Stimulated activated CD8-positive, alpha-beta memory T cell treated with anti-CD3 and anti-CD28 coated beads, Interleukin-4, amount 100 ng/mL, for 1 hour (primary cell): ENCODE measurements at places on chromosomes 6 and 20.
A peak's percentile ranks its signal among the peaks of the same experiment; 100 is the strongest.

DNA sequence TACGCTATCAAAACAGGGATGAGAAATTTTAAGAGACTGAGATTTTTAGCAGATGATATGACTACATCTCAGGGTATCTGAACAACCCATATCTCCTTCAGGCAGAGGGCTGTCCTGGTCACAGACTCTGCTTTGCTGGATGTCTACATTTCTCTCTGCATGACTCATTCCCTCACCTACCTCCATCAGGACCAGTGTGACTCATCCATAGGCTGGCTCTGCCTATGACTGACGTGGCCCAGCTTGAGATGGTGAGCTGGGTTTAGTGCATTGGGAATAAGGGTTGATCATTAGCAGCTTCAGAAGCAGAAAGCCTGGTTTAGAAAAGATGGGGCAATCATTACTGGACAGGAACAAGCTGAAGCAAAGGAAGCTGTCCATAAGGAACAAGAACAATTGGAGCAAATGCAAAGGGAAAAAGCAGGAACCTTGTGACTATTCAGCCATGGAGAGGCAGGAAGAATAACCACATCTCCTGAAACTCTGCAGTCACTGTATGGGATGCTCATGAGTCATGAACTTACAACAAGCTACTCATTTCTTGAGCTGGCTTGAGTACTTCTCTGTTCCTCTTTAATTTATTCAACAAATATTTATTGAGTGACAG is 86.4 kb upstream of the CBLN4 start:
- DNase-seq, result no peak

DNA sequence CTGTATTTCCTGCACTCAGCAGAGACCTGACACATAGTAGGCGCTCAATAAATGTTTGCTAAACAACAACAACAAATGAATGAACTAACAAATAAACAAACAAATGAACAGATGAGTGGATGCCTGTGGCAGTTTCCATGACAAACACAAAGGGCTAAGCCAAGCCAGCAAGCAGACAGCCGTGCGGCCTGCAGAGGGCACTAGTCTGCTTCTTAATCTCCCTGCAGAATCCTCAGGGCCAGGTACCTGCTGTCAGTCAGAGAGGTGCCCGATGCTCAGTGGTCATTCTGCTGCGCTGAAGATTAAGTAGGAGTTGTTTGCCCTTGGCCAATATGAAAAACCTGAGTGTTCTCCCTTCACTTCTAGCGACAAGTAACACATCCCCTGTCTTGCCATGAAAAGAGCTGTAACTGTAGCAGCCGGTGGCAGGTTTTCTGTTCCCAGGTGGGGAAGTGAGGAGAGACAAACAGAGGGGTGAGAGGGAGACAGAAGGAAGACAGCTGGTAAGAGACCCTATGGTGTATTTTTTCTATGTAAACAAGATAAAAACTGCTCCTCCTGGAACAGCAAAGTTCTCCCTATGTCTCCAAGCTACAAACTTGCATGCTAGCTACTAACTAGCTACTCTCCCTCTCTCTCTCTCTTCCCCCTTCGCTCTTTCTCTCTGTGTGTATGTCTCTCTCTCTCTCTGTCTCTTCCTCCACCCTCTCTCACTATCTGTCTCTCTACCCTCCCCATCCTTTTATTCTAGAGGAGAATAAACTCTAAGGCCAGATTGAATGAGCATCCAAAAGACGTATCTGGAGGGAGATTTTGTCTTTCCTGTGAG is at the start of gene MC3R:
MC3R (plus strand) TSS at position 779 of the 829 bp plus-strand sequence. CDS start 112 bp downstream, outside the sequence.
- DNase-seq, result no peak

DNA sequence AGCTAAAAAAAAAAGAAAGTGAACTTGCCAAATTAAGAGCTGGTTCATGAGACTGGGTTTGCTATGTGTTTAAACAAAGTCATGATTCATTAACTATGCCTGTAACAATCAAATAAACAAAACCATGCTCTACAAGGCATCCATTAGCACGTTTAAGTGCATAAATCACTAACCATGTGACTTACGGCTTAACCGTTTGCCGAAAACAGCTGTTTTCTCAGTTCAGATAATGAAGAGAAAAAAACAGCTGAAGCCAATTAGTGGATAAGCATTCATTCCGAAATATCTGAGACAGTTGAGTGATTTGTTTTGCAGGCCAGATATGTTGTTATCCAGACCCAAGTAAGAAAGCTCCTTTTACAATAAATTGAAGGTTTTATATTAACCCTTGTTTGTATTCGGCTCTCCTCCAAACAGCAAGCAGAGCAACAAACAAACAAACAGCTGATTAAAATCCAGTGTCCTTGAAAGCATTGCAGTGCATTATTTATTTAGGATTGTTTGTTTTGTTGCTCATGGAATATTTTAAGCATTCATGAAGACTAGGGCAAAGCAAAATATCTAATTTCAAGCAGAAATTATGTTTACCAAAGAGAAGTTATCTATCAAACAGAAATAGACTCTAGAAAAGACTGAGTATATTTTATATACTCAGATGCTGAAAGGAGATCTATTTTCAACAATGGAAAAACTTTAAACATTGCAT is 343.5 kb downstream of the RFPL4B start:
- no peak for DNase-seq

DNA sequence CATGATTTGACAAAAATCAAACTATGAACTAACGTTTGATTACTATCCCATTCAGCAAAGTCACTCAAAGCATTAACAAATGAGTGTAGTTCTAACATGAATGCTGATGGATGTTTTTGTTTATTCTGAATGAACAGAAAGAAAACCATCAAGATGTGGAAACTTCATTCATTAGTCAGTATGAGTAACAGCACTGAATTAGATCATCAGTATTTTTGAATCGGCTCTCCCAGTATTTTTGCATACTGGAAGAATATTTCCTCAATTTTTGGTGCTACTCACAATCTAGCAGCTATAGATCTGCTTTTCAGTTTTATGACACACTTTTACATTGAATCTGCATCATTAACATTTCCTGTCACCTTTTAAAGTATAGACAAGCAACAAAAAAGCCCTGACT is 63.8 kb upstream of the CD83 start:
- DNase-seq, result no peak

DNA sequence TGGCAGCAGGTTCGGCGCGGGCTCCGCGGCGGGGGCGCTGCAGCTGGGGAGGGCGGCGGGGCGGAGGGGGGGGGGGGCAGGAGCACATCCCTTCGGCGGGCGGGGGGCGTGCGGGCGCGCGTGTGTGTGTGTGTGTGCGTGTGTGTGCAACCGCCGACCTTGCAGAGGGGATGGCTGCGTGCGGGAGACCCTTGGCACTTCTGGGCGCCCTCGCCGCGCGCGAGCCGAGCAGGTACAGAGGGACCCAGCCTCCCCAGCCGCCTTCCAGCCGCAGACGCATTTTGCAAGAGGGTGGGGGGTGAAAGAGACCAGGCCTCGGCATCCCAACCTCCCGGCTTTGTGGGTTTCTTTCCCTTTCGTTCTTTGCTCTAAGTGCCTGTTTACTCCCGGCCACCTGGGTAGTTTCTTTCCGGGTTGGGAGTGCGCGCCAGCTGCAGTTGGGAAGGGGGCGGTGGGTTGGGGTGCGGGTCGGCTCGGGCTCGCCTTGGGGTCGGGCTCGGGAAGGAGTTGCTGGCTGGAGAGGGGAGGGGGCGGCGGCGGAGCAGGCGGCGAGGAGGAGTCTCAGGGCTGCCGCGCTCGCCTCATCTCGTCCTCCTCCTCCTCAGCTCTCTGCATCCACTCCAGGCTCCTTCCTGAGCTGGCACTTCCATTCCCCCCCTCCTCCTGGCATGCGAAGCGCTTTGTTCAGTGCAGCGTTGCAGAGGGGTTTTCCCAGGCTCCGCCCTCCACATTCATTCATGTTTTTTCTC is 620 bp downstream of the HIVEP1 start:
- peak; percentile 39 for DNase-seq

GRCh38 chr6:45686841-45687569 is 309.3 kb upstream of the SUPT3H start:
- DNase-seq, result no peak

GRCh38 chr20:40008177-40008576 is 680.9 kb downstream of the MAFB start:
- DNase-seq, result no peak

DNA sequence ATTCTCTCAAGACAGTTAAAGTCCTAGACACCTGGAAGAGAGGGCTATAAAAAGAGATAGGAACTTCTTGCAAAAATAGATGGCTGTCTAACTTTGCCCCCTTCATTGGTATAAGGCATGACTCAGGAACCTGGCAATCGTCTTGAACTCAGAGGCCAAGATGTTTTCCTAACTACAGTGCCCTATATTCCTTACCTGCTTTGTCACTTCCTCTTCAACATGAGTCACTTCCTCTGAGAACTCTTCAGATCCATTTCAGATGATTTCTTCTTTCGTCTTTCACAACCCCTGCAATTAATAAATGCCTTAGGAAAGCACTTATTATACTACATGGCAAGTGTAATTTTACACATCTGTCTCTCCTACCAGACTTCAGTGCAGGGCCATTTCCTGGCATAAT is 83.5 kb downstream of the HAO1 start:
- DNase-seq, result no peak

DNA sequence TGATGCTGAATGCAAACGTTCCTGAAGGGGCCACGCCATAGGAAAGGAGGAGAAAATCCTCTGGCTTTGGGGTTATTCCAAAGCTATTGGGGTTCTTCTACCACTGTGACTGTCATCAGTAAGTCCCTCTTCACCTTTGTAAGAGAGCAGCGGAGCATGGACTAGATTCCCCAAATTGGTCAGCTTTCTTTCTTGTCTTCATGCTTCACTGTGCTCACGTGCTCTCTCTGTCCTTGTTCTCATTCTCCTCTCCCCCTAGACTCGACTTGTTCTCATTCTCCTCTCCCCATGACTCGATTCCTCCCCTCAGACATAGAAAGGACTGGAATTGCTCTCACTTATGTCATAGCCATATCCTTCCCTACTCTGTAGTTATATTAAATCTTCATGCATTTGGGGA is 54.8 kb upstream of the ADGRG6 start:
- no peak for DNase-seq

GRCh38 chr6:45690846-45691245 is 313.1 kb upstream of the SUPT3H start:
- DNase-seq, result no peak

GRCh38 chr20:21303872-21304586 is 898 bp downstream of the XRN2 start:
- DNase-seq, result no peak

DNA sequence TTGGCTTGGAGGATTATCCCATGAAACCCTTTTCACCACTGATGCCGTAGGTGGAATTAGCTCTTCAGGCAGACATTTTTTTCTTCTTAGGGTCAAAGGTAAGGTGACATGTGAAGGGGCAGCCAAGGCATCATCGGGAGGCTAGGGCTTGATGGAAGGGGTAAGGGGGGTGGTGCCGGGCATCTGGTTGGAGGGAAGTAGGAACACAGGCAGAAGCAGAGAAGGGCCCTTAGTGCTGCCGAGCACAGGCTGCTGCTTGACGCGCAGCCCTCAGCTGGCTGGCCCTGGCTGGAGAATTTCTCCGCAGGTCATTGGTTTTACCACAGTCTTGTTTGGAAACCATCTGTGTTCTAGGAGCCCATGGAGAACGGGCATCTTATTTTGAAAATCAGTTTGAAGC is 54.7 kb downstream of the TRAF3IP2 start:
- DNase-seq, result no peak

GRCh38 chr6:45709781-45710220 is 305.9 kb downstream of the CLIC5 start:
- DNase-seq, result no peak

- DNase-seq, result no peak
Measured at GRCh38 chr6:51459958-51460357, 627.5 kb downstream of the PKHD1 start.

GRCh38 chr20:44711237-44711636 is 3.9 kb upstream of the CCN5 start:
- no peak for DNase-seq

DNA sequence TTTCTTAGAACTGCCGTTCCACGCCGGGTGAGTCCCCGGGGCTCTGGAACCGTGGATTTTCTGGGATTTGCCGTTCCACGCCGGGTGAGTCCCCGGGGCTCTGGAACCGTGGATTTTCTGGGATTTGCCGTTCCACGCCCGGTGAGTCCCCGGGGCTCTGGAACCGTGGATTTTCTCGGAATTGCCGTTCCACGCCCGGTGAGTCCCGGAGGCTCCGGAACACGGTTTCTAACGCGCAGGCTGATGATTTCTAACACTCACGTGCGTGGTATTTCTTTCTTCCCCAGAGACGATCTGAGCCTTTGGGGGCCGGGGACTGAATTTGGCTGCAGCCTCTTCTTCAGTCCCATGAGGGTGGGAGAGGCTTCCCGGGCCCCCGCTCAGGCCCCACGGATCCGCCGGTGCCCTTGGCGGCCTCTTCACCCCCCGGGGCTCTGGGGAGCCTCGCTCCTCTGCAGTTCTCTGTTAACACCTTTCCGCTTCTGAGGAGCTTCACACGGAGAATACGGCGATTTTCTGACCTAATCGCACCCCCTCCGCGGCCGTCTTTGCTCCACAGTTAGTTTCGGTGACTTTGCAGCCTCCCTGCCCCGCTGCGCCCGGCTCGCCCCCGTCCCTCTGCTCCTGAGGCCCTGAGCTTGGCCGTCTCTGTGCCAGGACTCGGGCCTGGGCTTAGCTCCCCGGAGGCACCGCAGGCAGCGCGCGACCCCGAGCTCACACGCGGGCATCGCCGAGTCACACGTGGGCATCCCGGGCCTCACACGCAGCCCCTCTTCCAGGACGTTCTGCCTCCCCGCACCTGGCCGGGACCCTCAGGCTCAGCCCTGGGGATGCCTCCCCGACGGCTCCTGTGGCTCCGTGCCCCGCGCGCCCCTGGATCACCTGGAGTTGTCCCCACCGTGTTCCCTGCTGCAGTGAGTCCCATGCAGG is 7.2 kb upstream of the KIF25 start:
- DNase-seq, result no peak

DNA sequence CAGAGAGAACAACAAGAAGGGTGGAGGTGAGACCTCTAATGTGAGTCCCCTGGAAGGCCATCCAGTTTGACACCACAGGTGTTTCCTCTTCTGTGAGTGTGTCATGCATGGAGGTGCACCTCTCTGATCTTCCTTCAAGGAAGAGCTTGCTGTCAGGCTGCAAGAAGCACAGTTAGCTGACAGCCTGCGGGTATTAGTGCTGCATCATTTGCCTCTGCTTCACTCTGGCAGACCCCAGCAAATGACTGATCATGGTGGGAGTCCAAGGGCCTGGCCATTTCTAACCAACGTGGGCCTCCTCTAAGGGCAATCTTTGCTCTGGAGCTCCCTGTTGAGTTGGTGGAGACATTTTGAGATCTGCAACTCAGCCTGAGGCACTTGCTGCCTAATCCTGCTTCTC is 206.3 kb downstream of the EPHA7 start:
- no peak for DNase-seq

DNA sequence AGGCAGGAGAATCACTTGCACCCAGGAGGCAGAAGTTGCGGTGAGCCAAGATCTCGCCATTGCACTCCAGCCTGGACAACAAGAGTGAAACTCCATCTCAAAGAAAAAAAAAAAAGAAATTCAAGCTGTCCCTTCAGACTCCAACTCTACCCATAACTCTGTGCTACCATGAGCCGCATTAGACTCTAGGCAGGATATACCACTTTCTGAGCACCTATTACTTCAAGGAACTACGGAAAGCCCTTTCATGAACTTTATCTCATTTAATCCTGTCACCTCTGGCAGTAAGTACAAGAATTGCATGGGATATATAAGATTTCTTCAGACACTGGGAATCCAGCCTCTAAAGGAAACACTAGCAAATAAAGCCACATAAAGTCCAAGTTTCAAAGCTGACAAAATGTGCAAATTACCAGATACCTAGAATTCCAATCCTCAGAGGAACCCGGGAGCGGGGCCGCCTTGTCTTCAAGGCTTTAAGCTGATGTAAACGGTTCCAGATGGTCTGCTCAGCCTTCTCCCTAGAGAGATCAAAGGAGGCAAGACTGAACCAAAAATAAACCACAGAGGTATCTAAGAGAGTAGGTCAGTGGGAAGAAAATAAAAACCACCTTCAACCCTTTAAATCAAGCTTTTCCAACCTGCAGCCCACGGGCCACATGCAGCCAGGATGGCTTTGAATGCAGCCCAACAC is 9.4 kb downstream of the CDK5RAP1 start:
- DNase-seq, result no peak
